ENCODE measurements at places on chromosomes 3 and 15.

GRCh38 chr15:53658827-53659555 is 100.5 kb downstream of the WDR72 start:
- DNase-seq: no peak

DNA sequence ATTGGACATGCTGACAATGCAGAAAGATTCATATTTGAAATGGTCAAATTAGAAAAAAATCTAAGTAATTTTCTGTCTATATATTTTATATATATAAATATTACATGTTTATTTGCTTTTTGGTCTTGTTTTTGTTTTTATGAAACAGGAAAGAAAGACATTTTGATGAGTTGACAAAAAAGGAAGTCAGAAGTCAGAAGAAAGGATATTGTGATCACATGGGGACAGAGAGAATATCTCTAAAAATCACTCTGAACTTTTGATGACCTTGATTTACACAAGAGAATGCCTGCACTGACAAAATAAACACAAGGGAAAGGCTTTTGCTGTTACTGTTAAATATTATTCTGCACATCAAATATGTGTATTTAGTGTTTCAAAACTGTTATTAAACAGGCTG is 811.2 kb downstream of the SI start:
- no peak for DNase-seq

- DNase-seq: no peak
These were observed 1.2 kb upstream of the ATRIP start for GRCh38 chr3:48445277-48445882.

DNA sequence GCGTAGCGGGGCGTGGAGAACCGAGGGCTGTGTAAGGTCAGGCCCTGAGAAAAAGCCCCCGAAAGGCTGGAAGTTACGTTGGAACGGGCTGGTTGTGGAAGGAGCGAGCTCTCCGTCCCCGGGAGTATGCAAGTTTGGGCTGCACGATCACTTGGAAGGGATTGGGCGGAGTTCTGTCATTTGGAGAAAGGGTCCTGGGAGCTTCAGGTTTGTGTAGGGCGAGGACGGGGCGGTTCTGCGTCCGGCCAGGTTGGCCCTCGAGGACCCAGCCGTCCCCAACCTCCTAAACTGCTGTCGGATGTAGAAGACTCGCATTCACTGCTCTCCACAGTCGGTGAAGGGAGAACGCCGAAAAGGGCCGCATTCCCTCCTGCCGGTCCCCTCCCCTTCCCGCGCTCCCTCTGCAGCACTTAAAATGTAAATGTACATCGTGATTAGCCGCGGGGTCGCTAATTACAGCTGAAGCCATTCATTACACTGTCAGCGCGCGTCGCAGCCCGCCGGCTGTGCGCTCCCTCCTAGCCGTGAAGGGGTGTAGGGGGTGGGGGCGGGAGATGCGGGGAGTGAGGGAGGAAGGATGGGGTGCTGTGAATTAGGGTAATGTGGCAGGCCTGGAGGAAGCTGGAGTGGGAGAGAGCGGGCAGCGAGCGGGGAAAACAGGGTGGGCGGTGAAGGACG is 2.5 kb upstream of the RPP25 start:
- DNase-seq: no peak

GRCh38 chr3:88113311-88114162 is 36.2 kb upstream of the C3orf38 start:
- DNase-seq: no peak

DNA sequence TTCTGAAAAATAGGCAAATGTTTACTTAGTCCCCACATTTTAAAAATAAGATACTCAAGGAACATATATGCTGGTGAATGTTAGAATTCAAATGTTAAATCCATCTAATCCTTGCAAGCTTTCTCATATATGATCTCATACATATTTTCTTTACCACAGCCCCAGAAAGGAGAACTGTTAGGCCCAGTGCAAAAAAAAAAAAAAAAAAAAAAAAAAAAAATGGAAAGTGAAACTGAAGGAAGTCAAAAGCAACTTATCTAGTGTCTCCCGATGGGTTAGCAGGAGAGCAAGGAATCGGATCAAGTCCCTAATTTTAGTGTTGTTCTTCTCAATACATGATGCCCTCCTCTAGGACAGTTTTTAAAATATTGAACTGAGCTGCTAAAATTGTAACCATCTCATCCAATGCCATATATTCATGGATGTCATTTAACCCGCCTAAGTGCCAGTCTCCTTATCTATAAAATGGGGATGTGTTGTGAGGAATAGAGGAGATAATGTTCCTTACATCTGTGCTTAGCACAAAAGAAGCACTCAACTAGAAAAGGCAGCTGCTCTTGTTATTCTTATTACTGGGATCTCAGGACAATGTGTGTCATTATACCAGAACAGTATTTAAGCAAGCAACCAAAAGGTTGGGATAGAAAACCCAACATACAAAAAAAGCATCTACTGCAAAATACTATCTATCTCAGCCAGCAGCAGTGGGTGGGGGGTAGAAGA is 279.7 kb downstream of the MAGI1 start:
- no peak for DNase-seq

- no peak for DNase-seq
These were observed 29.1 kb upstream of the SLC30A4 start for GRCh38 chr15:45551676-45552075.

DNA sequence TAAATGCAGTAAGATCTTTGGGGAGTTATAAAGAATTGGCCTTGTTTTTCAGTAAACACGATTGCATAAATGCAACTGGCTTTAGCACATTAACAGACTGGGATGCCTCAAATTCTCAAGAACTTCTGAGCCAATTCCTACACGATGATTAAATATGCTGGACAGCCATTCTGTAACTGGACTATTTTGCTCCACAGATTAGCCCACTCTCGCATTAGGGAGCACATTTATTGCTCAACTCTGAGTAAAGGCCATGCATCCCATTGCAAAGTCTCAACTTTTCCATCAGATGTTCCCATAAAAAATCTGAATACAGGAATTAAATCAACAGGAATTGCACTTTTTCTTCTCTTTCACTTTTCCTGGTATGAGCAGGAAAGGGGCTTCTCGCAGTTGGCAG is 66.7 kb upstream of the PRICKLE2 start:
- no peak for DNase-seq

GRCh38 chr3:105274958-105275357 is 91.8 kb upstream of the ALCAM start:
- no peak for DNase-seq

- DNase-seq: no peak
These were observed 374.2 kb downstream of the PLCL2 start for GRCh38 chr3:17258823-17259436.

DNA sequence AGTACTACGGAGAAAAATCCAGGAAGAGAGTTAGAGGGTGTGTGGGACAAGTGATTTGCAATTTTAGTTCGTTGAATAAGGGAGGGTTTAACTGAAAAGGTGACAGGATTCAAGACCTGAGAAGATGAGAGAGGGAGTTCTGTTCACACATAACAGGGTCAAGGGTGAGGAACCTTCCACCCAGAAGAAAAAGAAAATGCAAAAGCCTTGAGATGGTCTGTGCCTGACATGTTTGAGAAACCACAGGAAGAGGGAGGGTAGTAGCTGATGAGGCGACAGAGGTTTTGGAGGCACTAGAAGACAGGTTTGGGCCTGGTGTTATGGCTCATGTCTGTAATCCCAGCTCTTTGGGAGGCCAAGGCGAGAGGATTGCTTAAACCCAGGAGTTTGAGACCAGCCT is 591 bp upstream of the SLC25A20 start:
- DNase-seq: no peak

DNA sequence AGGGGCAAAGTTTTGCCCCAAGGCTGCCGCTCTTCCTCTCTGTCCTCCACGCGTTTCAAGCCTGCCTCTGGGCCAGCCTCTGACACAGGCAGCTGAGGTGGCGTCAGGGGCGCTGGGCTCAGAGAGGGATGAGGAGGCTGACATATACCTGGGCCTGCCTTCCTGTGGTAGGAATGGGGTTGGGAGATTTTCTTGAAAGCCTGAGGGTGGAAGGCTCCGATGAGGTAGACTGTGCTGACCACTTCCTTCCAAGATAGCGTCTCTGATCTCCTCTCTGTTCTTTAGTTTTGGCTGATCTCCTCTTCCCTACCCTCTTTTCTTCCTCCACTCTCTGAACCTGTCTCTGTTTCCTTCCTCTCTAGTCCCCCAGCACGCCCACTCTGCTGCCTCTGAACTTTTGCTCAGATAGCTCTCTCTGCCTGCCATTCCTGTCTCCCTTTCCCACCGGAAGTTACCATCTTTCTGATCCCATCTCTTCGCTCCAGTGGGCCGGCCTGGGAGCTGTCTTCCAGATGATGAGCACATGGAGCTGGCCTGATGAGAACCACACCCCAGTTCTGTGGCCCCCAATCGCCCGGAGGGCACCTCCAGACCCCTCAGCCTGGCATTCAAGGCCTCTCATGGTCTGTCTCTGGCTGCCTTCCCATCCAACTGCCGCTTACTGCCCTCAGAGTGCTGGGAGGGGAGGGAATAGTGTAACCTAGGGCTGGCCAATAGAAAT is 32.5 kb upstream of the LCTL start:
- DNase-seq: no peak

- DNase-seq: no peak
These were observed 117.3 kb downstream of the RPL22L1 start for GRCh38 chr3:170752571-170753155.

DNA sequence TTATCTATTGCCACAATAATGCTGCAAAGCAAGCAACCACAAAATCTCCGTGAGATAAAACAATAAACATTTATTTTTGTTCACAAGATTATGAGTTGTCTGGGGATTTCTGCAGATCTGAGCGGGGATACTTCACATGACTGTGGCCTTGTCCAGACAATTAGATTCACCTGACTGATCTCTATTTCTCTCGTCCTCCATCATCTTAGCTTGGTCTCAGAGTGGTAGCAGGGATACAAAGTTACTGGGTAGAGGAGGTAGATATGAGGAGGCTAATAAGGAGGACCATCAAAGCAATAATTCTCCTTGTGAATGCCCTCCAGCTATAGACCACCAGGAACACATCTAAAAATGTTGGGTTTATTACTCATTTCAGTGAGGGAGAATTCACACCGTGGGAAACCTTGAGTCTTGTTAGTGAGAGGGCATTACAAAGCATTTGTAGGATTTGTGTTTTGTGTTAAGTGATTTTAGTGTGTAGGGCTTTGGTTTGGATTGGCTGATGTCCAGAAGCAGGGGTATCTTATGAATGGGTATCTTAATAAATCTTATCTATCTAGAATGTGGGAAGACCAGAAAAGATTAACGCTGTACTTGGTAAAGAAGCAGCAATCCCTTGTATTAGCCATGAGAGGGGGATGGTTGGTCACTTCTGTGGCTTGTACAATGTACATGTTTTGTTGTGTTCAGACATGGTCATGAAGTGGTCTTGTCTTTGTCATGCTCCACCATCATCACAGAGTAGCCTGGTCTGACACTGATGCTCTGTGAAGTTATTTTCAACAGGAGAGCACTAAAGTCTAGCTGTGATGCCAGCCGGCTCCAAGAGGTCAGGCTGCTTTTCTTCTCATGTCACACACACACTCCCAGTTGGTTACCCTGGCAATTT is 287.6 kb upstream of the STT3B start:
- DNase-seq: no peak

DNA sequence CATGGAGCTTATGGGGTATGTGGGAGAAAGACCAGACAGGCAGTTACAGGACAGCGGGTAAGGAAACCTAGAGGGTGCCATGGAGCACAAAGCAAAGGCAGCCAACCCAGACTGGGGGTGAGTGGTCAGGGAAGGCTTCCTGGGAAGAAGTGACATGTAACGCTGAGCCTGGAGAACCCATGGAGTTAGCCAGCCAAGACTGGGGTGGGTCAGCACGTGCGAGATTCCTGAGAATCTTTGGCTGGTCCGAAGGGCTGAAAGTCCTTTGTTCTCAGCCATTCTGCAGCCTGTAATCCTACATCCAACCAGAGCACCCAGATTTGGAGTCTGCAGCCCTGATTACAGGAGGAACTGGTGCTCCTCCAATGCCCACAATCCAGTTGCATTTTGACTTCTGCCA is 120.1 kb upstream of the WNT5A start:
- no peak for DNase-seq

DNA sequence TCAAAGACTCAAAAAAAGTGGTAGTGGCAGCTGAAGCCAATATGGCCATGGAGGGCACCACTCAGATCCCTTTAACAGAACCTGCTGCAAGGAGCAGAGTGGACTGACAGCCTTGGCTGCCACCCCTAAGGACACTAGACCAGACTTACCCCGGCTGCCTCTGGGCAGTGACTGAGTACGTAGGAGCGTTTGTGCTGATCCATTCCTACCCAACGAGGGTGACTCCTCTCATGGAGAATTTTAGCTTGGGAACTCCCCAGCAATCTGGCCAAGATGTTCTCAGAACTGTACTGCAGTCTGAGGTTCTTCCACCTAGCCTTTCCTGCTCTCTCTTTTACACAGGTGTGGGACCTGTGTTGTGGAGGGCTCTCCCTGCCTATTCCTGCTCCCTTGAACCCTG is 22.1 kb downstream of the CLEC3B start:
- no peak for DNase-seq

GRCh38 chr15:32718227-32718820 is 520 bp downstream of the GREM1 start:
- no peak for DNase-seq

- no peak for DNase-seq
These were observed 42.9 kb upstream of the PLCL2 start for GRCh38 chr3:16841904-16842271.

DNA sequence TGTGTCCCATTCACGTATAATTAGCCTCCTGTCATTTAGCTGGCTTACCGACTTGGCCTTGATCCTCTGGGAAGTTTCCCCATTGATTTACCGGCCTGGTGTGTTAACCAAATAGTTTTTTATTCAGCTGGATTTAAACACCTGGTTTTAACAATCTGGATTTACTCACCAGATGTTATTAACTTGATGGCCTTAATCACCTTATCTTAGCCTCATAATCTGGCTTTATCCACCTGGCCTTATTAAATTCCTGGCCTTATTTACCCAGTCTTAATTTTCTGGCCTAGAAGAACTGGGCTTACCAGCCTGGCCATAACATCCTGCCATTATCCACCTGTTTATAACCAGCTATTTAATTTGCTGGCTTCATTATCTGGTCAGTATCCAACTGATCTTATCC is 89.9 kb downstream of the IL12A start:
- DNase-seq: no peak

- no peak for DNase-seq
These were observed 30.8 kb downstream of the CHCHD4 start for GRCh38 chr3:14093831-14094230.

GRCh38 chr3:129001806-129002572 is 885 bp downstream of the EFCC1 start:
- DNase-seq: no peak

GRCh38 chr3:153503873-153504272 is 341.8 kb downstream of the RAP2B start:
- no peak for DNase-seq

GRCh38 chr15:100093211-100094126 is 248.3 kb downstream of the ADAMTS17 start:
- no peak for DNase-seq

- DNase-seq: no peak
These were observed 243.9 kb upstream of the UMPS start for GRCh38 chr3:124486324-124486723.

DNA sequence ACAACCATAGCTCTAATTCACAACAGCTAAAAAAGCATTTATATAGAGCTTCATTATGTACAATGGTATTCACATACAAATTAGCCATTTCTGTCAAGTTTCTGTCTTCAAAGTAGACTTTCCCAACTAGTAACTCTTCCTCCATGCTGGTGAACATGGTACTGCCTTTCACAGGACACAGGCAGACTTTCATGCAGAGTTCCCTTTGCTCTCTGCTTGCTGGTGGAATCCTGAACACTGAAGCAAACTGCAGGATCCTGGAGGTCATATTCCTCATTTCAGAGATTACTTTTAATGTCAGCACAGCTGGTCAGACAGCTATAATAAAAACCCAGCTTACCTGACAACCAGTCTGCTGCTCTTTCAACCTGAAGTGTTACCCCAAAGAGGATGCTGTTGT is 53.6 kb downstream of the TASOR start:
- DNase-seq: no peak
